Cortex of kidney (tissue), 1 donor: ENCODE measurements at places on chromosomes 5 and 9.

DNA sequence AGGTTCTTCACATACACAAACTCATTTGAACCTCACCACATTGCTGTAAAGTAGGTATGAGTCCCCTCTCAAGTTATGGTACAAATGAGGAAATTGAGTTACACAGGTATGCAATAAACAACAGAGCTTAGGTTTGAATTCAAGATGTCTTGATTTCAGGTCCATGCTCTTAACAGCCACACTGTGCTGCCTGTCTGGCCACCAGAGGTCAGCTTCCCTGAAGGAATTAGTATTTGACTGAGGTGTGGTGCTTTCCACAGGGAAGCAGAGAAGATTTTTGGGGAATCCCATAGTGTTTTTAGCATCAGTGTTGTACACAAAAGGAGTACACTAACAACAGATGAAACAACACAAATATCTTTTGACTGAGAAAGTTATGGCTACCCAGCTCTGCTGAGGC is 94.4 kb upstream of the ITGA1 start:
- DNase-seq: no peak

- no peak for DNase-seq
These were observed 30.1 kb downstream of the EGR1 start for GRCh38 chr5:138495351-138495750.

DNA sequence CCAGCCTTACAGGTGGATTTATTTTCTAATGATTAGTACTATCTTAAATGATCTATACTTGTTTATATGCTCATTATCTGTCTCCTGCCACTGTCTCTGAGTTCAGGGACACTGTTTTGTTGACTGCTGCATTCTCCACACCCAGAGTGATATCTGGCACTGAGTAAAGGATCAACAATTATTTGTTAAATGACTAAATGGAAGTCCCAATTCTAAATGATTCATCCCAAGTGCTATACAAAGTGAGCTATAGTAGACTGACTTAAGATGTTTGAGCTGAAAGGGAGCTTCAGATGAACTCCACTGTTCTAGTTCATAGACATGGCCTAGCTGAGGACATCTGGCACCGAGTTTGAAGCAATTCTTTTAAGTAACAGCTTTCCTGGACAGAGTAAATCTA is 40.5 kb downstream of the ITGA2 start:
- no peak for DNase-seq

DNA sequence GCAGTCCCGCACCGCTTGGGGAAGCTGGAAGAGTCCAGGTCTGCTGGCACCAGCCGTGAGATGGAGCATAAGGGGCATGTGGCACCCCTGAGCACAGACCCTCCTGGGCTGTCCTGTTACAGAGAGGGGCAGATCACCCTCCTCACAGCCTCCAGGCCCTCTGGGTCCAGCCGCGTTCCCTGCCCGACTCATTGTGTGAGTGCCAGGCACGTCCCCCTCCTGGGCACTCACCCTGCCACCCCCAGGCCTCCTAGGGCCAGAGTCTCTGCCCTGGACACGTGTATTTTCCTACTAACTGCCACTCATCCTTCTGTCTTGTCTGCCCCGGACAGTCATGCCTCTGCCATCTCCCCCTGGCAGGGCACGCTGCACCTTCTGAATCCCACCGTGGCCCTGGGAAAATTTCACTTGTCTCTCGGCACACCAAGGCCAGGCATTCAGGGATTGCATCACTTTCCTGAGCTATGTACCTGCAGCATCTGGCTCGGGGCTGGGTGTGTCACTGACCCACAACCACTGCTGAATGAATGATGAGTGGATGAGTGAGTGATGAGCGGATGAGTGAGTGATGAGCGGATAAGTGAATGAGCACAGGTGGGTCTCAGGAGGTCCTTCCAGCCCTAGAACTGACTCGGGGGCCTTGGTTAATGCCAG is 21.5 kb upstream of the FCN1 start:
- no peak for DNase-seq

- no peak for DNase-seq
These were observed 29.5 kb downstream of the C5orf15 start for GRCh38 chr5:133938929-133939328.

GRCh38 chr5:65535529-65535987 is 27.4 kb downstream of the CENPK start:
- no peak for DNase-seq

DNA sequence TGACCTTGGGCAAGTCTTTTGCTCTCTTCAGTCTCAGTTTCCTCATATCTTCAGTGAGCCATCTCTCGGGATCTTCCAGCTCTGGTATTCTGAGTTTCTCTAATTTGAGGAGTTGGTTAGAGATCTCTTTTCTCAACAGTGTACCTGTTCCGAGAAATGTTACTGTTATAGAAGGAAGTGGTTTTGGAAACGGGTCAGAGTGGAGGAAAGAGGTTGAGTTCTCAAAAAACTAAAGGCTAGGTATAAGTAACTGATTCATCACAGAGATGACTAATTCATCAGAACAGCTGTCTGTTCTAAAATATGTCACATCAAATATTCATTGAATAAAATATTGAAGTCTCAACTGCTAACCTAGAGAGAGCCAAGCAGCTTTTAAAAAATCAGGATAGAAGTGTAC is 106.6 kb downstream of the PALM2AKAP2 start:
- no peak for DNase-seq

- no peak for DNase-seq
These were observed 581 bp upstream of the C9orf40 start for GRCh38 chr9:74953235-74953751.

GRCh38 chr5:69211200-69211599 is 21.8 kb downstream of the CENPH start:
- DNase-seq: no peak

DNA sequence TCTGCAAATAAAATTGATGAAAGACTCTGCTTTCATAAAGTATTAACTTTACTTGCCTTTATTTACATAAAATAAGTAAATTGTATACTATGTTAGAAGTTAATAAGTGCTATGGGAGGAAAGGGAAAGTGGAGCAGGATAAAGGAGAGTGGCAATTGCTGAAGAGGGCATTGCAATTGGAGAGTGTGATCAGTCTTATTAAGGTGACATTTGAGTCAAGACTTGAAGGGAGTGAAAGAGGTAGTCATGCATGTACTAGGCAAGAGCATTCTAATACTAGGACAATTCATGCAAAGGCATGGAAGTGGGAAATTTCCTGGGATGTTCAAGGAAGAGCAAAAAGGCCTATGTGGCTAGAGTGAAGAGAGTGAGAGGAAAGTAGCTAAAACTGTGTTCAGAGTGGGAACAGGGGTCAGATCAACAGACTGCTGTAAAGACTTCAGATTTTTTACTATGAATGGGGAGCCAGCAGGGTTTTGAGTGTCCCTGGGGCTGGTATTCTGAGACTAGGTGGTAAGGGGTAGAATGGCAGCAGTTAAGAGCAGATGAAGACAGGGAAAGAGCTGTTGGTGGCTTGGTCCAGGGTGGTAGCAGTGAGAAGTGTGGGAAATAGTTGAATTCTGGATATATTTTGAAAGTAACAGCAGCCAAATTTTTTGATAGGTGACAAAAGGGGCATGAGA is 182.3 kb upstream of the RIOK2 start:
- no peak for DNase-seq

GRCh38 chr5:68315679-68316271 is 100.2 kb downstream of the PIK3R1 start:
- DNase-seq: no peak

DNA sequence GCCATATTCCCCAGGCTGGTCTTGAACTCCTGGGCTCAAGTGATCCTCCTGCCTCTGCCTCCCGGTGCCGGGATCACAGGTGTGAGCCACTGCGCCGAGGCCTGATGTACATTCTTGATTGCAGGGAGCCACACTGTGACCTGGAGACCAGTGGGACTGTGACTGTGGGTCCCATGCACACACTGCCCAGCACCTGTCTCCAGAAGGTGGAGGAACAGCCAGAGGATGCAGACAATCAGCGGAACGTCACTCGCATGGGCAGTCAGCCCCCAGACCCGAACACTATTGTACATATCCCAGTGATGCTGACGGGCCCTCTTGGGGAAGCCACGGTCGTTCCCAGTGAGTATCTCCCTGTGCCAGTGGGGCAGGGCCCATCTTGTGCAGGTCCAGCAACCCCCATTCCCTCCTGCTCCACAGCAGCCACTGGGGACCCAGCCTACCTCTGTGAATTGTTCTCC is 147.3 kb downstream of the CACNA1B start:
- no peak for DNase-seq

DNA sequence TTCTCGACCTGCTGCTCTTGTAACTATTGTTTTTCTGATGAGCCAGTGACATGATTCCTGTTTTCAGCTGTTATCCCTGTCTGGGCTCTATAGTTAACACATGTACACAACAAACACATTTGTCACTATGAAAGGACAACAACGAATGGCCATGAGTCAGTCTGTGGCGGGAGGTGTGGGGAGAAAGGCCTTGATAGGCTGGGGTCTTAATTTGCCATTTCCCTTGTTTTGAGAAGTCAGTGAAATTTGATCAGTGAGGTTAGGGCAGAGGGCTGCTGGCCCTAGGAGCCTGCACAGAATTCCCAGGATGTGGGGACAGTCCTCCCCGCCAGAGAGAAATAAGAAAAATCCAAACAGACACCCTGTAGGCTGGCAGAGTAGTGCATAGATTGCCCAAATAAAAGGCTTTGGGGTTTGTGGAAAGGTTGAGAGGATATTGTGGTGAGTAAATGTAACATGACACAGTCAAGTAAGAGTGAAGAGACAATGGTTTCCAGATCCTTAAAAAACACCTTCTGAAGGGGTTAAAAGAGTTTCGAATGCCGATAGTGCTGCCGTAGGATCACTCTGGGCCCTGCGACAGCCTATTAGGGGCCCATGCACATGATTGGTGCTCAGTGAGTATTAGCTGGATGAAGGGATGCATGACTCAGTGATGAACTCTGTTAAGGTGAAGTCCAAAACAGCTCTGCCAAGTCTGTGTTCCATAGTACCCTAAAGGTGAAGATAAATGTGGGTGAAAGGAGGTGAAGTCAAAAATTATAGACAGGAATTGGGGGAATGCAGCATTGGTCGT is 110.9 kb upstream of the PRRC1 start:
- DNase-seq: no peak

DNA sequence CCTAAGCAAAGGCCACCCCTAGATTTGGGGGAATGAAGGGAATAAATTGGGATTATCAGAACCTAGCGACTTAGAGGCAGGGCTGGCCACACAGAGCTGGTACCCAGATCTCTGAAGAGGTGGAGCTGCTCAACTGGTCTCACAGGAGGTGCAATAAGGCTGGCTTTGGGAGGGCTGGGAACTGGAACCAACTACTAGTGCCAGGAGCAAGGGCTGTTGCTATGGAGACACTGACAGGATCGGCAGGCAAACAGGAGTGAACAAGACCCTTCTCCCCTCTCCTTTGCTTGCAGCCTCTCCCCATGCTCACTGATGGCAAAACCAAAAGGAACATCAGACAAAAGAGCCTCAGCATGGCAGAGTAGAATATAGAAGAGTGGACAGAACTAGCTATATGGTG is 17.0 kb upstream of the WHRN start:
- no peak for DNase-seq

- DNase-seq: no peak
These were observed 158.3 kb downstream of the KCTD16 start for GRCh38 chr5:144328980-144329379.

GRCh38 chr9:70092190-70092589 is 48.5 kb downstream of the MAMDC2 start:
- DNase-seq: no peak

- DNase-seq: no peak
These were observed 97.6 kb upstream of the SPRY4 start for GRCh38 chr5:142422429-142422828.

GRCh38 chr5:34007201-34007620 is 639 bp downstream of the AMACR start:
- DNase-seq: no peak

GRCh38 chr5:33494466-33494865 is 53.7 kb downstream of the TARS1 start:
- DNase-seq: no peak

GRCh38 chr5:34511915-34512314 is 144.2 kb upstream of the RAI14 start:
- DNase-seq: no peak

- DNase-seq: no peak
These were observed 95.9 kb upstream of the MVB12B start for GRCh38 chr9:126230692-126231091.
